ENCODE measurements at places on chromosomes 1 and 21.

- no peak for DNase-seq
Observed at GRCh38 chr1:55078470-55078869, 39.1 kb downstream of the PCSK9 start.

DNA sequence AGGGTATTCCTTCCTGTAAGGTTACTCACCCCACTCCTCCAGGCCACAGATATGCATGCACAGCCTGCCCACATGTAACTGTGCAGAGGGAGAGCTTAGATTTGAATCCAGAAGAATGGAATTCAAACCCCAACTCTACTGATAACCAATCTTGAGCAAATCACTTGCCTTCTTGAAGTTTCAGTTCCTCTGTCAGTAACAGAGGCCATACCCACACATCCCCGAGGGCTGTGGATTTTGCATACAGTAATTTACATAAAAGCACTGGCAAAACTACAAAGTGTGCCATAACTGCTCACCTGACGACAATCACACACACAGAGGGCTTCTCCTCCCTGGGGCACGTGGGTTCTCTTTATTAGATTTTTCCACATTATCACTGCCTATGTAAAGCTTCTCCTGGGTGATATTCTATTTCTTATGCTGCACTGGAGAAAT is 18.6 kb downstream of the CD247 start:
- no peak for DNase-seq

DNA sequence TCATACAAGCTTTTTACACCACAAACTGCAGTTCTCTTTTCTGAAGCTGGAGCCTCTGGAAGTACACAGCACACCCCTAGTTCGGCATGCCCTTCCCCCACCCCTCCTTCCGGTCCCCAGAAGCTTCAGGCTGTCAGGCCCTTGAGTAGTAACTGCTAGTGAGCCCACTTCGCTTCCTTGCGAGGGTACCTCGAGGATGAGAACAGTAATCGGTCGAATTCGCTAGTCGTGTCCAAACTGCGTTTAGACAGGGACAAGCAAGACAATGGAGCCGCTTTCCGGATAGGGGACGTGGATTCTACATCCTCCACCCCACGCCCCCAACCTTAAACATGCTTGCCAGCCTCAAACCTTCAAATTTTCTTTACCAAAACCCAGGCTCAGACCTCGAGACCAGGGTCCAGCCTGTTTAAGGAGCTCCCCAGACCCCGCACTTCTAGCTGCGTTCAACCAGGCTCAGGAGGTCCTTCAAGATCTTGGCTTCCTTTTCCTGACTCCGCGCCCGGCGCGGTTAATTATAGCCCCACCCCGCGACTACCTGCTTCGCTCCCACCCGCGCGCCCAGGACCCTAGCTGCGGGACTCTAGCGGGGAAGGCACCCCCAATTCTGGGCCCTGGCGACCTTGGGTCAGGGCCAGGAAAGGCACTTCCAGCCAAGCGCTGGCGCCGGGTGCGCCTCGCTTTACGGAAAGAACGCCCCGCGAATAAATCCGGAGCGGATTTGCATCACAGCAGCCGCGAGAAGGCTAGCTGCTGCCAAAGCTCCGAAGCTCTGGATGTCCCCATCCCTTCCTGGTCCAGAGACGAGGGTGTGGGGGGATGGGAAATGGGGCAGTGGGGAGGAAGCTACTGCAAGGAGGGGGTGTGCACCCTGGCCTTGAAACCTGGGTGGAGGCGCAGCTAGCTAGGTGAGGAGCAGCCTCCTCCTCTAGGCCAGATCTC is 8.1 kb upstream of the TSPAN1 start:
- no peak for DNase-seq

GRCh38 chr1:183588827-183589226 is 1.4 kb downstream of the NCF2 start:
- DNase-seq, result no peak

GRCh38 chr1:22484706-22485345 is 33.2 kb downstream of the ZBTB40 start:
- no peak for DNase-seq

DNA sequence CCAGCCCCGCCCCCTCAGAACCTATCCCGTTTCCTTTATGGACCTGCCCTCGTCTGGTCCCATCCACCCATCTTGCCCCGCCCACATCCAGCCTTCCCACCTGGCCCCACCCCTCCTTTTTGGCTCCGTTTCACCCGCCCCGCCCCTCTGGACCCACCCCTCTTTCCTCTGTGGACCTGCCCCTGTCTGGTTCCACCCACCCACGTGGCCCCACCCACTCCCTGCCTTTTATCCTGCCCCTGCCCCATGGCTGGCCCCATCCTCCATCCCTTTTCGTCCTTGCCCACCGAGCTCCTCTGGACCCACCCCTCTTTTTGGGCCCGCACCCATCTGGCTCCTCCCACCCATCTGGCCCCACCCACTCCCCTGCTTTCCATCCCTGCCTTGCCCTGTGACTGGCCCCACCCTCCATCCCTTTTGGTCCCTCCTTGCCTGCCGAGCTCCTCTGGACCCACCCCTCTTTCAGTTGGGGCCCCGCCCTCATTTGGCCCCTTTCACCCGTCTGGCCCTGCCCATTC is 177.3 kb downstream of the CAMTA1 start:
- no peak for DNase-seq

GRCh38 chr1:89531480-89532139 is 7.0 kb downstream of the LRRC8B start:
- DNase-seq, result no peak

DNA sequence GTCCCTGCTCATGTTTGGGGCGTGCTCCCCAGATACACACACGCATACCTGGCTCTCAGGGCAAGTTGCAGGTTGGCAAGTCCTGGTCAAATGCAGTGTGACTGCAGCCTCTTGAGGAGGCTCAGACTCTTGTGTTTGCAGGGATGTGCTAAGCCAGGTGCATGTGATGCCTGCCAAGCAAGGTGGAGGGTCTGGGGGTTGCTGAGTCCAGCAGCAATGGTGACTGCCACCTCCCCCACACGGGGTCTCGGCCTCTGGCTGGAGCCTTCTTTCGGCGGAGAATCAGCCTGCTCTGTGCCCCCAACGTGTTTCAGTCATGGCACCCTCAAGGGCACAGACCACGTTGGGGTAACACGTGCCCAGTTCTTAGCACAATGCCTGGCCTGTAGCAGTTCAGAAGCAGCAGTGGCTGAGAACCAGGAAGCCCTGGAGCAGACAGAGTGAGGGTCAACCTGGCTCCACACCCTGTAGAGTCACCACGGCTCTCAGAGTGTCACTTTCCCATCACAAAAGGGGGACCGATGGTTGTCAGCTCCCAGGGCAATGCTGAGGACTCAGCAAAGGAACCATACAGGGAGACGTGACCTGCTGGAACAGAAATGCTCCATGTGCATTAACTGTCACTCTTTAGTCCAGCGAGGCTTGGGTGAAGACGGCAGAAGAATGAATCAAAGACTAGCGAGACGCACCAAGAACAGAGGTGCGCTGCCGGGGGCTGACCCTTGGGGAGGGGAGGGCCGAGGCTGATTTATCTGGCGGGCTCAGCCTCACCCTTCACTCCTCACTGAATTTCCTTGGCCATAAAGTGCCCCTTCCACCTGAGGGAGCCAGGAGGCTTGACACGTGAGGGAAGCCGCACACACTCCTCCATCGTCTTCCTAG is 109.0 kb downstream of the PGBD5 start:
- DNase-seq, result no peak

DNA sequence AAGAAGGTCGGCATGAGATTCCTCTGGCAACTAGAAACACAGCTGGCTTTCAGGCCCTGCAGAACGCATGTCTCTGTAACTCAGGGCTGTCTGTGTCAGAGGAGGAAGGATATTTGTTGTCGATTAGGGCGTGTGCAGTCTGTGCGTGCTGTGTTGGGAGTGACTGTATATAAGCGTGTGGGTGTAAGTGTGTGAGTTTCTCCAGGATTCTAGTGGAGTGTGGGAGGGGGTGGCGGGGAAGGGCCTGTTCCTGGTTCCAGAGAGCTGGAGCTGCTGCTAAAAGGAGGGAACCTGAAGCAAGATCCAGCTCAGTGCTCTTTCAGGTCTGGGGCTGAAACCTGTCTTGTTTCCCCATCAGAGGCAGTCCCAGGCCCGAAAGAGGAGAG is 74.3 kb downstream of the SLC16A1 start:
- no peak for DNase-seq

- DNase-seq, result no peak
Observed at GRCh38 chr1:196063294-196063693, 544.9 kb downstream of the KCNT2 start.

GRCh38 chr1:207866471-207867135 is 44.3 kb downstream of the CD34 start:
- no peak for DNase-seq

DNA sequence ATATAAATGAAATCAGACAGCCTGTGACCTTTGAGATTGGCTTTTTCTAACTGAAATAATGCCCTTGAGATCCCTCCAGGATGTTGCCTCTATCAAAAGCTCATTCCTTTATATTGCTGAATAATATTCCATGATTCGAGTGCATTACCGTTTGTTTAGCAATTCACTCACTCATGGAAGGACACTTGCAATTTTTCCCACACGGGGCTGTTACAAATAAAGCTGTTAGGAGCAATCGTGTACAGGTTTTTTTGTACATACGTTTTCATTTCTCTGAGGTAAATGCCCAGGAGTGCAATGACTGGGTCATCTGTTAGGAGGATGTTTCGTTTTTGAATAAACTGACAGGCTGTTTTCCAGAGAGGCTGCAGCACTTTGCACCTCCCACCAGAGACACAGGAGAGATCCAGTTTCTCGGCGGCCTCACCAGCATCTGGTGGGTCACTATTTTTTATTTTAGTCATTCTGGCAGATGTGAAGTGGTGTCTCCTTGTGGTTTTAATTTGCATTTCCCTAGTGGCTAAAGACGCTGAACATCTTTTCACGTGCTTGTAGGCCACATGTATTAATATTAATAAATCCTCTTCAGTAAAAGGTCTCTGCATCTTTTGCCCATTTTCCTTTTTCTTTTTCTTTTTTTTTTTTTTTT is 11.0 kb downstream of the PRDM15 start:
- no peak for DNase-seq

GRCh38 chr1:45842786-45843185 is 39.4 kb downstream of the MAST2 start:
- DNase-seq, result no peak

- no peak for DNase-seq
Observed at GRCh38 chr1:89199525-89200031, 836 bp upstream of the GBP4 start.

Measured in stimulated activated CD8-positive, alpha-beta memory T cell treated with anti-CD3 and anti-CD28 coated beads, Interleukin-15, amount 100 ng/mL, for 4 hours (primary cell).